ENCODE measurements at places on chromosomes 1 and 21. TPM values are rescaled to one million over a fixed set of nuclear protein-coding genes. Genes with fewer than 3 reads are reported as not detected.

Gene NECTIN4
- total RNA-seq: 10.4 TPM

Gene AZIN2
- 0.13 TPM for total RNA-seq

Gene NGF
- total RNA-seq: not detected

Gene MYBPH
- not detected for total RNA-seq

DNA sequence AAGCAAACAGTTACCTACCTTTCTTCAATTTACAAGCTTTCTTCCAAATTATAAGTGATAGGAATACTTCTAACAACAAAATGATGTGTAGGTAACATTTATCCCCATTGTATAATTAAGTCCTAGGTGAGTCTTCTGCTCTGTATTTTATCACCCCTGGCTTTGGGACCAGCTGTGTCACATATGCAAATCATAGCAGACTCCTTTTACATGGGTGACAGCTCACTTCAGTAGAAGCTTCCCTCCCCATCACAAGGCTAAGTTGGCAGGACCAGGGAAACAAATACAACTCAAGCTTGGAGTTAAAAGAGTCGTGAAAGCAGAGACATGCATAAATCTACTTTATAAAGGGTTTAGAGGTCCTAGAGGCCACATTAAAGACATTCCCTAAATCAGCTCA is 121.1 kb upstream of the RUNX1 start:
- no peak for DNase-seq

- no peak for DNase-seq
Observed at GRCh38 chr1:17540255-17541001, 930 bp downstream of the ARHGEF10L start.

- DNase-seq: no peak
Observed at GRCh38 chr1:91555074-91555730, 54.6 kb downstream of the CDC7 start.

DNA sequence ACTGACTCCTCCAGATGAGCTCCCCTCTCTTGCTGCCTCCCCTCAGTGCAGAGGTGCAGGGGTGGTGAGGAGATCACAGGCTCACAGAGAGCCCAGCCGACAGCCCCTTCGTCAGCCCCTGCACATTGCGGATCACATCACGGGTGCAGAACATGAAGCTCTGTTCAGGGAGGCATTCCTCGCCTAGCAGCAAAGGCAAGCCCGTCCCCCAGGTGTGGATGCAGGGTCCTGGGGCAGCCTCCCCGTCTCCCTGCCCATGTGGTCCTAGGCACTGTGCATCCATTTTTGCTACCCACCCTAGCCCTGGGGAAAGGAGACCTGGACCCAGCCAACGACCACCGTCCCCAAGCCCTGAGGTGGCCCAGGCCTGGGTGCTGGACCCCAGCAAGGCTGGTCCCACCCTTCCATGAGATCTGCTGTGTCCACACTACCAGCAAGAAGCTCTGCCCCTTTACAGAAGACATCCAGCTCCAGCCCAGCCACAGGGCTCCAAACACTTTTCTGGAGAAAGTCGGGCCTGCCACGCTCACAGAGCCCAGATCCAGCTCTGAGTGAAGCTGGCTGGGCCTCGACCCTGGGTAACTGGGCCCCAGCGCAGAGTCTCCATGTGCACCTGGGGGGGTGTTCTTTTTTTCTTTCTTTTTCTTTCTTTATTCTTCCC is 248.7 kb downstream of the NPHP4 start:
- DNase-seq: no peak

GRCh38 chr1:17028662-17029188 is 17.0 kb upstream of the ATP13A2 start:
- no peak for DNase-seq

GRCh38 chr1:18764362-18764761 is 95.1 kb downstream of the TAS1R2 start:
- no peak for DNase-seq

- DNase-seq: peak; percentile 71
Observed at GRCh38 chr1:147545133-147545532, 3.8 kb downstream of the BCL9 start.

GRCh38 chr1:46421739-46422138 is 27.6 kb downstream of the FAAH start:
- DNase-seq: no peak

GRCh38 chr1:59004755-59005154 is 220.9 kb upstream of the JUN start:
- no peak for DNase-seq

DNA sequence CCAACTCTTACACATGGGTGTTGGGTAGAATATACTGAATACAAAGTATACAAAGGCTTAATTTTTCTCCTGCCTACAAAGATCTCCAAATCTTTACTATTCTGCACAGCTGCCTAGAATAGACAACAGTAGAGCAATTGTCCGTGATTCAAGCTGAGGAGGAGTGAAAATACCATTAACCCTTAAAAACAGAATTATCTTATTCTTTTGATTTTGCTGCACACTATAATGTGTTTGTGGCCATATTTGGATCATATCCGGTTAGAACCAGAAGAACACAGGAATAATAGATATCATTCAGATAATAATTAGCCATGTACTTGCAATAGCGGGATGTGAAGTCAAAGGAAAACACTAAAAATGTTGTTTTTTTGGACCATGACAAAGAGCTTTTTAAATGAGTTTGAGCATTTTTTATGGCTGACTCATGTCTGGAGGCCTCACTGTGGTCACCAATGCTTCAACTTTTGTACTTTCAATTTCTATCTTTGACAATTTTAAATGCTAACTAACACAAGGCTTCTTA is 197.6 kb upstream of the FOXD3 start:
- DNase-seq: no peak
